Cortex of kidney (tissue), 1 donor: ENCODE measurements at places on chromosomes 1 and 21.

- no peak for DNase-seq
Observed at GRCh38 chr1:101205457-101205856, 31.4 kb upstream of the S1PR1 start.

DNA sequence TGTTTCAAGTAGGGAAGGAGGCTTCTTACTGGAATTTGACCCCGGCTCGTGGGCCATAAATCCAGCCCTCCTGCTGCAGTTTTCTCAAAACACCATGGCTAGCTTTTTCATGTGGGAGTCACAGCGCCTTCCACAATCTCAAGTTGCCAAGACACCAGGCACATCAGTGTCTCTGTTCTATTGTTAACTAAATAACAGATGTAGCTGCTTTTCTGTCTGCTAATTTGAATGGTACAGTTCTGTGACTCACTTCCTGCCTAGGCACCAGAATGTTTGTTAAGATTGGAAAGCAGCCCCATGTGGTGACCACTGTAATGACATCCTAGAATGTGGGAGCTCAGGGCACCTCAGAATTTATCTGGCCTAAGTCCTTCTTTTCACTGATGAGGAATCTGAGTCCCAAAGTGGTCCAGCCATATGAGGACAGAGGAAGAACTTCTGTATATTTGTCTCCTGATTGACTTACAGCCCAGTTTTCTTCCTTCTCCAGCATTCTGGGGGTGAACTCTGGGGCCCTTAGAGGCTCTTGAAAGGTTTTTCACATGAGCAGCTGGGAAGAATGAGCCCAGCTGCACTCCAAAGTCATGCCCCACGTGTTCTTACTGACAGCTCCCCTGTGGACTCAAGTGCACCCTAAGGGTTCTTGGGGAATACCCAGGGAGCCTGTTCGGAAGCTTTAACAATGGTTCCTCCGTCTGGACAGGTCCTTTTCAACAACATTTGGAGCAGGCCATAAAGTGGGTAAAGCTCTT, 27.5 kb downstream of the TRIM45 start:
- DNase-seq, result no peak

GRCh38 chr1:113990530-113990929, 11.3 kb downstream of the OLFML3 start:
- no peak for DNase-seq

- no peak for DNase-seq
Observed at GRCh38 chr1:8879922-8880676, 1.6 kb upstream of the ENO1 start.

- DNase-seq, result no peak
Observed at GRCh38 chr1:196890668-196891067, 2.8 kb downstream of the CFHR4 start.

GRCh38 chr1:87064986-87065385, 150.6 kb downstream of the HS2ST1 start:
- no peak for DNase-seq

DNA sequence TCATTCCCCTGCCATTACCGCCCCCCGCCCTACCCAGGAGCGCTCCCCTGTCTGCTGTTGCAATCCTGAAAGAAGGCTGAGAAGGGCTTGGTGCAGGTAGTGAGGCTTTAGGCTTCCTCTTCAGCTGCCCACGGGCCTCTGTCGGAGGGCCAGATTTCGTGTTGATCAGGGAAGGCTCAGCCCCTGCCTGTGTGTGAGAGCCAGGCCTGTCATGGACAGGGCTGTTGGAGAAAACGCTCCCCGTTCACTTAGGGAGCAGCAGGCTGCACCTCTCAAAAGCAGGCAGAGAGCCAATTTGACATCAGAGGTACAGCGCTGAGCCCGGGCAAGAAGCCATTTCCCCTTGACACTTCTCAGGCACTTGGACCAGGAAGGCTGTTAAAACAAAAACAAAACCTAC, 19.0 kb downstream of the TEX35 start:
- no peak for DNase-seq

DNA sequence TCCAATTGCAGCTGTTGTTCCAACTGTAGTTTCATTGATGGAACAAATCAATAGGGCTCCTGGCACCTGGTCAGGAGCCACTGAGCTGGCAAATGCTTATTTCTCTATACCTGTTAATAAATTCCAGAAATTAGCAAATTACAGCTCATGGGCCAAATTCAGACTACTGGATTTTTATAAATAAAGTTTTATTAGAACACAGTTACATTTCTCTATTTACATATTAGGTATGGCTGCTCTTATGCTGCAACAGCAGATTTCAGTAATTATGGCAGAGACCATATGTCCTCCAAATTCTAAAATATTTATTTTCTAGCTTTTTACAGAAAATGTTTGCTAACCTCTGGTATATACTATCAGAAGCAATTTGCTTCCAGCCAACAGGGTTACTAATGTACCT, 47.8 kb downstream of the DUSP10 start:
- DNase-seq, result no peak

GRCh38 chr1:41485605-41486004, 1.1 kb upstream of the EDN2 start:
- no peak for DNase-seq

DNA sequence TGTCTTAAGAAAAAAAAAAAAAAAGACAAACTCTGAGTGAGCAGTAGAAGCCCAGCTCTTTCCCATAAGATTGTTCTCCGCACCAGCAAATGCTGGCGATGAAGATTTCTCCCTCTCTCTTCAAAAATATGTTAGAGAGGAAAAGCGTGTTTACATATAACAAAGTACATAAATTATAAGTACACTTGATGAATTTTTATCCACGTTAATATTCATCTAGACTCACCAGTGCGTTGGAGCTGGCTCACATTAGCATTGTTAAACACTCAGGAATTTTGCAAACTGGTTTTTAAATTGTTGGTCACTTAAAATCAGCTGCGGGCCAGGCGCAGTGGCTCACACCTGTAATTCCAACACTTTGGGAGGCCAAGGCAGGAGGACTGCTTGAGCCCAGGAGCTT, 56.0 kb downstream of the RUNX3 start:
- DNase-seq, result no peak

DNA sequence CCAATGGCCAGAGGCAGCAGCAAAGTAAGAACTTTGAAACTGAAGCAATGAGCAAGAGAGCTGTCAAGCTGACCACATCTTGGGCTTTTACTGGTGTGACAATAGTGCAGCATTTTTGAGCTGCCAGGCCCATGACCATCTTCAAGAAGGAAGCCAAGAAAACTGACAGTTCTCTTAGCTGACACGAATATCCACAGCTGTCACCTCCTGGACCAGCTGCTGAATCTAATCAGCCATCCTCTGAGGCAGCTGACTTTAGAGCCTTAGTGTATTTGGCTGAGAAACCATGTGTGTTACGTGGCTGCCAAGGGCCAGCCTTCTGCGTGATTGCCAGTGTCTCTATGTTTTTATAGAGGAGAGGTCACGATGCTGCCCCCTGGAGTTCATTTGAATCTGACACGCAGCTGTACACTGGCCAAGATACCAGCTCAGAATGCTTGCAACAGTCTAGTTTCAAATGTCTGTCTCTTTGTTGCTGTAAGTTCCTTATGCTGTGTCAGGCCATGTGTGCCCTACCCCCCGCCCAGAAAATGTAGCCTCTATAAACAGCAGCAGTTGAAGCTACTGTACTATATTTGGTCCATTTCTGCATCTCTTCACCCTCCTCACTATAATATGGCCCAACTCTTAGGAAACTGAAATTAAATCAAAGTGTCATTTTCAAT, 39.7 kb downstream of the PALMD start:
- DNase-seq, result no peak

DNA sequence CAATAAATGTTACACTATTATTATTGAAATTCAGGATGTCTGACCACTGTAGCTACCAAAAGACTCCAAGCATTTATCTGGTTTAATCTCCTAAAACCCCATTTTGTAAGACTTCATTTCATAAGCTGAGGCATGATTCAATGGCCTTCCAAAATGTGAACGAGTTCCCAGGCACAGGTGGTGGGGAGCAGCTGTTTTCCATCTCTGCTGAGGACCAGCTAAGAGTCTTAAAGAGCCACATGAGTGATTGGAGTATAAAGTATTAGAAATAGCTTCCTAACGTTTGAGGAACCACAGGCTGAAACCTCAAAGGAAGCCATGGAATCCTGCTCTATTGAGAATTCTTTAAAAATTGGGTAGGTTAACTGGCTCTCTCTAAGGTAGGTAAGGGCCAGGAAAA, 44.9 kb downstream of the SEC16B start:
- DNase-seq, result no peak

DNA sequence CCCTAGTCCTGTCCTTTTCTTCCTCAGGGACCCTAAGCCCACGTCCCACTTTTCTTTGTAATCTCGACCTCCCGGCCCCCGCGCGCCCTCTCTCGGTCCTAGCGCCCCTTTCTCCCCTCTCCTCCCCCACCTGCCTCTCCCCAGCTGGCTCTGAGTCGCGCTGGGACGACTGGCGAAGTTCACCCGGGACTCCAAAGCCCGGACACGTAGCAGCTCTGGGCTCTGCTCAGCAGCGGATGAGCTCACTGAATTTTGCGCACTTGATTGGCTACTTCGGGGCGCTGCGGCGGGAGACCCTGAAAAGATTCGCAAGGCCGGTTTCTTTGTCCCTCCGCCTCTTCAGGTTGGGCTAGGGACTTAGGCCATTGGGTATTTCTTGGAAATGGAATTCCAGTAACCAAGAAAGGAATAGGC, 16.3 kb upstream of the ACKR1 start:
- no peak for DNase-seq

DNA sequence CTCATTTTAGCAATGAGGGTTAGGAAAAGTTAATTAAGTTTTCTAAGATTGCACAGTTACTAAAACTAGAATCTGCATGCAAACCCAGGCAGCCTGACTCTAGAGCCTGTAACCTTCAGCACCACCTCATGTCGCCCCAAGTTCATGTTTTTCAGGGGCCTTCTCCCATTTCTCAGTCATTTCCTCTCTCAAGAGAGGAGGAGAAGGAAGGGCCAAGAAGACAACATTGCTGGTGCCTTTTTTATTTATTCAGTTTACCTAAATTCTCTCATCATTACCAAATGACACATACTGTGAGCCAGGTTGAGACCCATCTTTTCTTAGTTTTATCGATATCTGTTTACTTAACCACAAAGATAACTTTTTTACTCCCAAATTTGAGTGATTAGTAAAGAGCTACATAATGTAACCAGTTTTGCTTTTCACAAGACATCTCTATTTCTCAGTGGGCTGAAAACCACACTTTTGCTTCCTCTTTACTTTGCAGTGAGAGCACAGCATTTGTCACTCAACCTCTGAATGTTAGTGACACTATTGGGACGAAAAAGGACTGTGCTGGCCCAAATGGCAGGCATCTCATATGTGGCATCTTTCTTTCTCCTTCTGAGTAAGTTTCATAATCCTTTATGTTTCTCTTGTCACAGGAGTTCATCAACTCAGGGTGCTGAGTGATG, at the start of gene CD101:
Gene CD101, plus strand, starts transcription at position 507 of the 674 bp plus-strand sequence. Its CDS starts 58 bp downstream, at position 565.
- DNase-seq, result no peak

GRCh38 chr1:81618376-81618775, 182.4 kb upstream of the ADGRL2 start:
- no peak for DNase-seq

GRCh38 chr1:218772575-218772974, 401.1 kb upstream of the LYPLAL1 start:
- DNase-seq, result no peak

GRCh38 chr1:218656301-218657037, 311.3 kb downstream of the TGFB2 start:
- DNase-seq, result no peak

DNA sequence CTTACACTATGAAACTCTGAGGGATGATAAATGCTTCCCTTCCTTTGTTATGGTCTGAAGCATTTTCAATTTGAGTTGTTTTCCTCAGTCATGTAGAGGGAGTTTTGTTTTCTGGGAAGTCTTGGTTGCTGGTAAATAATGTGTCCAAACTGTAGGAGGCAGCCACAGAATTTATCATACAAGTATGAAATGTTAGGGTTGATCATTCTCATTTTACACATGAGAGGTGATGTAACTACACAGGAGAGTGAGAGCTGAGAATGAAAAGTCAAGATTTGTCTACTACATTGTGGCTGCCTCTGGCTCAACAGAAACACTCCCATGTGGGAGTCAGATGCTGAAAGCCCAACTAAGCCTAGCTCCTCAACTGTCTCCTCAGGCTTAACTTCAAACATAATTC, 182.5 kb upstream of the SGIP1 start:
- DNase-seq, result no peak

GRCh38 chr1:6243053-6243834, 735 bp upstream of the HES3 start:
- DNase-seq, result no peak

DNA sequence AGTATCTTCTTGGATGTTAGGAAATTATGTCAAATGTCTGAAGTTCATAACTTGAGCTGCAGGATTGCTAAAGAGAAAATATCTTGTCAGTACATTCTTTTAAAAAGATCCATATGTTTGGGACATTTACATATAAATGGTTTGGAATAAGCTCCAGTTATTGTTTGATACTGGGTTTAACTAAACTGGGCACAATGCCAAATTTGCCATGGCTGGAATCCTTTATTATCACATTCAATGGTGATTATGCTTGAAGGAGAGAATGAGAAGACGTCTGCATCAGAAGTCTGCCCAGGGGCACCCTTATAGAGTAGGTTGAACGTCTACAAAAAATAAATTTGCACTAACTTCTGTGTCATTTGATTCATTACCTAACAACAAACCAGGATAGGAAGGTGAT, 652.5 kb downstream of the AMY1C start:
- DNase-seq, result no peak

DNA sequence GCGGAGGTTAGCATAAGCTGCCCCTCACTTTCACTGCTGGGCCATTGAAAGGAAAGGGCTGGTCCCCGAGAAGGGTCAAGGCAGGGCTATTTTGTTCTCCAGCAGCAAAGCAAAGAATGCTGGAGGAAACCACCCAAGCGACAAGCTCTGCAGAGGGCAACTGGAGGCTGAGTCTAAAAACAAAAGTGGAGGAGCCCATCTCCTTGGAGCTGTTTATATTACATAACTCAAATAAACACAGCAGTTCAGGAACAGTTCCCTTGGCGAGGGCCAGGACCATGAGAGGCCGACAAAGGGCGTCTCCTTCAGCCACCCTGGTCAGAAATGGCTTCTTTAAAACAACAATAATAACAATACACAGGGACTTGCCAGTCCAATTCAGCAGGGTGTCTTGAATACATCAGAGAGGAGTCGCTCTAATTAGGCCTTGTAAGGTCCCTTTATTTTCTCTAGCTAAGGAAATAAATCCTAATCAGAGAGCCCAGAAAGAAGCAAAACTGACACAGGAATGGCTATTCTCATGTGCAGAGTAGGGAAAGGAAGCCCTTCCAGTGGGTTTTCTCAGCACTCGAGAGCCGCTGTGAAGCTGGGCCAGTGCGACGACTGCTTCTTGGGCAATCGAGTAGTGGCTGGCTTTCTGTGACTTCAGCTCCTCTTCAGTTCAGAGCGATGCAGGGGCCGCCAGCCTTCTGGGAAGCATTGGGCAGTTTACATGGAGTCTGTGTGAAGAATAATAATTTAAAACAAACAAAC, 57.0 kb upstream of the TARBP1 start:
- DNase-seq, result no peak
